ENCODE measurements at places on chromosomes 11 and 22.

GRCh38 chr11:102415304-102415916 lies 37.2 kb downstream of the TMEM123 start:
- DNase-seq: no peak

DNA sequence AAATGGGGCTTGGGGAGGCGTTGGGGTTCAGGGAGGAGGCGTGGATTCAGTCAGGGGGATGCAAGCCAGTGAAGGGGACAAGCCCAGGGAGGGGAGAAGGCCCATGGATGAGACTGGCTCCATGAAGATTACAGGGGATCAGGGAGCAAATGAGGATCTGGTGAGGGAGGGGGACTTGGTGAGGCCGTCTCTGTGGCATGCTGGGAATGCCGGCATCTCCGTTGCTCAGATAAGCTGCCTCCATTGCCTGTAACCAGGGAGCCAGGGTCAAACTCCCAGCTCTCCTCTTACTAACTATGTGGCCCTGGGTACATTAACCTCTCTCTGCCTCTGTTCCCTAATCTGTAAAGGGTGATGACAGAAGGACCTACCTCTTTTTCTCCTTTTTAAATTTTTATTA lies 38.7 kb downstream of the TPBGL start:
- DNase-seq: no peak

DNA sequence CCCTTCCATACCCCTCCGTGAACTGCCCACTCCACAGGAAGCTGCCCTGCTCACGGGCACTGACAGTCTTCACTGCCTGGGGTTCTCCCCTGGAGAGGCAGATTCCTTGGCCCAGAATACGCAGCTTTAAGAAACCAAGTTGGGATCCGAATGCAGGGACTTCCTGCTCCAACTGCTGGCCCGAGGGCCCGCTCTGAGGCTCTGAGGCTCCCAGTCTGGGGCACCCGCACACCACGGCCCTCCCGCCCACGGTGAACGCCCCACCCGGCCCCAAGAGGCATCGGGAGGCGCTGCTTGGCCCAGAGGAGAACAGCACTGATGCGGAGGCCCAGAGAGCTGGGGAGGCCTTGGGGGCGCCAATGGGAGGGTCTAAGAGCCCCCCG lies 42.3 kb downstream of the IGF2 start:
- DNase-seq: no peak

GRCh38 chr11:5689551-5689983 lies at the start of gene TRIM22:
Gene TRIM22, plus strand, starts transcription at chr11:5689790. Its CDS starts 6,443 bp downstream, at chr11:5696233.
- peak; percentile 83 for DNase-seq

- no peak for DNase-seq
These were observed 65.7 kb upstream of the LMO1 start for GRCh38 chr11:8329336-8329735.

DNA sequence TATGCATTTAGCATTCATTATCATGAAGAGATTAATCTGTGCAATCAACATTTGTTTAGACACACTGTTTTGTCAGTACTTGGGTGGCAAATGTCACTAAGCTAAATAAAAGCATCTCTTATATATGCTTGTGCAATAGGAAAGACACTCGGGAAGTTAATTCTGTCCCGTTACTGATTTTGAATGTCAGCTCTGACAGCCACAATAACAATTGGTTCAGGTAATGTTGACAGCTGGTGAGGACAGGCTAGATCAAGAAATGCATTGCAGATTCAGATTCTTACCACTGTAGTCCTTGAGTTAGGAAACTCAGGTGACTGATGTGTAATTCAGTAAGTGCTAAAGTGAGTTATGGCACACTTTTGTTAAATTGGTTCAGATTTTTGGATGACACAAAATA lies 523.8 kb upstream of the FAT3 start:
- no peak for DNase-seq

GRCh38 chr11:93476796-93477195 lies 66.4 kb downstream of the SMCO4 start:
- DNase-seq: no peak
